Mucosa of descending colon (tissue), 3 donors: ENCODE measurements at places on chromosomes 7 and 10.

GRCh38 chr7:45160417-45160881, 2.9 kb downstream of the RAMP3 start:
- DNase-seq: no peak

GRCh38 chr10:121904888-121905287, 22.9 kb downstream of the ATE1 start:
- DNase-seq: no peak

DNA sequence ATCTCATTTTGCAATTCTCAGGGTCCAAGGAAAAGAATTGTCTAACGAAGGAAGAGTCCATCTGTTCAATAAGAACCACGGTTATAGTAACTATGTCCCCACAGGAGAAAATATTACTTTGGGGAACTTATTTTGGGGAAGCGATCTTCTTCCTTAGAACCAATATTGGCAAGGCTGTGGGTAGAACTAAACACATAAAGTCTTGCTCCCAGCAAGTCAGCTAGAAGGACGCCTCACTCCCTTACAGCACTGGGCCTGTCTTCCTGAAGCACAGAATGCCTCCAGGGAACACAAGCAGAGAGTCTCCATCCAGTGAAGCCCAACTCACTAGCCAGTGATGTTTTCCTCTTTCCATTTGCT, 30.2 kb downstream of the C10orf71 start:
- no peak for DNase-seq

DNA sequence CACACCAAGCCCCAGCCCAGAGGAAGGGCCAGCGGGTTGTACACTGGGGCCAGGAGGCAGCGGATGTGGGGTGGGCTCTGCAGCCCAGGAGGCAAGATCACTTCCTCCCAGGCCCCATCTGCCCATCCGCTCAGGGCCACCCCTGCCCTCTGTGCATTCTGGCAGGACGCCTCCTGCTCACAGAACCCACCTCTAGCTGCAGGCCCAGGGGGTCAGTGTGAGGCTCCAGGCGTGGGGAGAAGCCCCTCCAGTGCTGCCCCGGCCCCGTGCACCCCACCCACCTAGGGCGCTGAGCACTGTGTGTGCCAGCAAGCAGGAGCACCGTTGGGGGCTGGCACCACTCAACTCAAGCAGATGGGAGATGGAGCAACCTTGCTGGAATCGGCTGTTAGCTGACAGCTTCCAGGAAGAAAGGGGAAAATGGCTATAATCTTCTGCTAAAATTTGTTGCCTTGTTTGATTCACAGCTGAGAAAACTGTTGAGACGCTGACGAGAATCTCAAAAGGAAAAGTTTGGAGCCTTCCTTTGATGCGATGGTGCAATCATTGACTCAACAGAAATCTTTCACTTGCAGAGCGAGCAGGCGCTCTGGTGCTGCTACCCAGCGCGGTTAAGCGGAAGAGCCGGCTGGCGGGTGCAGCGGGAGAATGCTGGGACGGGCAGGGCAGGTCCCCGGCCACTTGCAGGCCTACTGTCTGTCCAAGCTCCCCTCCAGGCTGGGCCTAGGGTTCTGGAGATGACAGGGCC, 276.1 kb downstream of the ELFN1 start:
- no peak for DNase-seq
